ENCODE measurements at places on chromosomes 4 and X.
A peak's percentile ranks its signal among the peaks of the same experiment; 100 is the strongest.

- no peak for DNase-seq
Observed at GRCh38 chr4:163744861-163745260, 250.4 kb downstream of the TMA16 start.

GRCh38 chrX:148609515-148610327 is 109.3 kb downstream of the AFF2 start:
- no peak for DNase-seq

DNA sequence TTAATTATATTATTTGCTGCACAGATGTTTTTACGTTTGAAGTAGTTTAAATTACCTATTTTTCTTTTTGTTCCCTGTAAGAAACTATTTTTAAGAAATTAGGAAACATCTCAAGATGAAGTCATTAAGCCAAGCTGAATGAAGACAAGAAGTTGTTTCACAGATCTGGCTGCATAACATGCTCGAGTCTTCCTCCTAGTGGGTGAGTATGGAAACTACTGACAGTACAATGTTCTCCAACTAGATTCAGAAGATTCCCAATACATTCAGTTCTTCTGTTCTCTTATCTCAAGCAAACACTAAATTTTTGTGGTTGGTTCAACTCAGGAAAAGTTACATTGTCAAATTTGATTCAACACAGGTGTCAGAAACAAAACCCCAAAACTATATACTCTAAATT is 256.8 kb upstream of the VCX start:
- DNase-seq = no peak

DNA sequence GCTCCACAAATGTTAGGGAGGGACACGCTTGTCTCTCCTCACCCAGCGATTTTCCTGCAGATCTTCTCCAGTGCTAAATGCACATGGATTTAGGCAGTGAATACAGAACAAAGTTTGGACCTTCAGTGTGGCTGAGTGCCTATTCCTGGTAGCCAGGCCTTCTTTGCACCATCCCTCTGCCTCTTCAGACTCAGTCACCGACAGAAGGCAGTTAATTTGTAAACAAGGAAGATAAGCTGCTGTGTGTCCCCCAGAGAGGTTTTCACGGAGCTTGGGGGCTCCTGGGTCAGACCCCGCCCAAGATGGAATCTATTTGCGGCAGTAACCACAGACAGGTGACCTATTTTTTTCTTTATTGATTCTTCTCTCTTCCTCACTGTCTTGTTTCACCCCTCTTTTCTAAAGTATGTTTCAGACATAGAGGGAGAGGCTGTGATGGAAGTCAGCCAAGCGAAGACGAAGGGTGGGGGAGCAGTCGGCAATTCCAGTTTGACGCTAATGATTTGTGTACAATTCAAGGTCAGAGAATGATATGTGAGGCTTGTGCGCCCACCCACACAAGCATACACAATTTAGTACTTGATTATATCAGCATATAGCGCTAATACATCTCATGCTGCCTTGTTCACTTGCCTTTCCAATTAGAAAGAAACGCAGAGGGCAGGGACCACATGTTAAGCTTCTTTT is 200.8 kb downstream of the MGST2 start:
- no peak for DNase-seq

GRCh38 chr4:147094238-147094637 is 148.6 kb upstream of the TTC29 start:
- no peak for DNase-seq

DNA sequence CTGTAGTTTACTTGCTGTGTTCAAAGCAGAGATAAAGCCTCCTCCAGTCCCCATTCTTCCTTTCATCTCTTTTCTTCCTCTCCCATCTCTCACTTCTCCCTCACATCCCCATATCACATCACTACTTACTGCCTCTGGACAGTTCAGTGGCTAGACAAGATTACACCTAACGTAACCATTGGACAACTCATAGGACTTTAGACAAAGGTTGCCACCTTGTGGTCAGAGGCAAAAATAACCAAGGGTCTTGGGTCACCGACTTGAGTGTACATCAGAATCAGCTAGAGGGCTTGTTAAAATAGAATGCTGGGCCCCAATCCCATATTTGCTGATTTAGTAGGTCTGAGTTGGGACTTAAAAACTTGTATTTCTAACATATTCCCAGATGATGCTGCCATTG is 109.3 kb upstream of the DGKK start:
- DNase-seq = no peak

- peak; percentile 38 for DNase-seq
Observed at GRCh38 chr4:86594559-86595425, 677 bp downstream of the PTPN13 start.

- DNase-seq = no peak
Observed at GRCh38 chr4:145234091-145234706, 53.8 kb upstream of the OTUD4 start.

DNA sequence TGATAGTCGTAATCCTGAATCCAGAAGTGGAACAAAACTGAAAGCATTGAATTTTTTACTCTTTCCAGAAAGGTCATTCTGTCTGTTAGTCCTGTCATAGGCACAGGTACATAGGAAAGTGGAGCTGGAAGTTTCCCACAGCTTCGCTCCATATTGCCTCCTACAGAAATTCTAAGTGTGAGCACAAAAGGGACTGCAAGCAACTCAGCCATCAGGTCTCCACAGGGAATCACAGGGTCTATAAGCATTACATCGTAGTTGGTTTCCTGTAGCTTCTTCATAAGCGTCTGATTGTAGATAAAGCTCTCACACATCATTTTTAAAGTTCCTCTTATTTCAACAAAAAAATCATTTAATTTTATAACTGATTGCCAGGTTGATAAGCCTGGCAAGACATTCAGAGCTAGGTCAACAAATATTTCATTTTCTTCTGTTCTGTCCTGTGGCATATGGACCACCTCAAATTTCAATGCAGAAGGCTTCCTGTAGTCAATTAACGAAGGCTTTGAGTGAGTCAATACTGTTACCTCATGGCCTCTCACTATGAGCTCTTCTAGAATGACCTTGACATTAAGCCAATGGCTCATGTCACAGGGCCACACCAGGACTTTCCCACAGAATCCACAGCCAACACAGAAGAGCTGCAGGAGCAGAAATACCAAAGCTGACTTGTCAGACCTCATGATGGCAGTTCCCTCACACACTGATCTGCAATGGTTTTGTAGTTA is at the start of gene UGT2A3:
TSS of gene UGT2A3 (minus strand) at position 727 of the 728 bp plus-strand sequence. CDS start at position 683, 44 bp downstream.
- no peak for DNase-seq

- no peak for DNase-seq
Observed at GRCh38 chr4:15455290-15455689, 14.4 kb upstream of the CC2D2A start.

- no peak for DNase-seq
Observed at GRCh38 chr4:154516318-154517029, 24.9 kb upstream of the DCHS2 start.

DNA sequence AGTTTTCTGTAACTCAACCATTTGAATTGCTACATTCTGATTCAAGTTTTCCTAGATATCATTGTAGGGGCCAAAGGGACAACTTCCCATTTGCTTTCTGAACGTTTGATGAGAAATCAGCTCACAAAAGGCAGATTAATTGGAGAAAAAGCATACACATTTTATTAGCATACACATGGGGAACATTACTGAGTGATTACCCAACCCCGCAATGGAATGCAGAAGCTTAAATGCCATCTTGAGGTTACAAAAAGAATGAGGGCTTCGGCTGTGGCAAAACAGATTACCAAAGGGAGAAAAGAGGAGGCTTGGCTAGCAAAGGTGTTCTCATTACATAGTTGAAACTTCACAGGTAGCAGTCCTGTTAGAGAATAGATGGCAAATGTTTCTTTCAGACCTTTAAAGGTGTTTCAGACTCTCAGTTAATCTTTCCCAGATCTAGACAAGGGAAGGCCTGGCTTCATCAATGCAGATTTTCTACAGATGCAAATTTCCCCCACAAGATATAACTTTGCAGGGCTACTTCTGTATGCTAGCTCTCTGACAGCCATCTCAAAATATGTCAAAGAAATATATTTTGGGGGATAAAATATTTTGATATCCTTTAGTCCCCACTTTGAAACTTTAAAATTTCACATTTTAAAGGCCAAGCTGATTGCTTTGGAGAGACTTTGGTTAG is 26.5 kb upstream of the HERC6 start:
- DNase-seq = no peak

GRCh38 chr4:70715097-70715496 is 6.7 kb upstream of the RUFY3 start:
- DNase-seq = no peak

- no peak for DNase-seq
Observed at GRCh38 chrX:19040373-19040772, 56.5 kb upstream of the PHKA2 start.

GRCh38 chr4:140994015-140994414 is 139.3 kb downstream of the RNF150 start:
- no peak for DNase-seq

GRCh38 chrX:130741584-130741983 is 161.4 kb downstream of the ENOX2 start:
- no peak for DNase-seq

DNA sequence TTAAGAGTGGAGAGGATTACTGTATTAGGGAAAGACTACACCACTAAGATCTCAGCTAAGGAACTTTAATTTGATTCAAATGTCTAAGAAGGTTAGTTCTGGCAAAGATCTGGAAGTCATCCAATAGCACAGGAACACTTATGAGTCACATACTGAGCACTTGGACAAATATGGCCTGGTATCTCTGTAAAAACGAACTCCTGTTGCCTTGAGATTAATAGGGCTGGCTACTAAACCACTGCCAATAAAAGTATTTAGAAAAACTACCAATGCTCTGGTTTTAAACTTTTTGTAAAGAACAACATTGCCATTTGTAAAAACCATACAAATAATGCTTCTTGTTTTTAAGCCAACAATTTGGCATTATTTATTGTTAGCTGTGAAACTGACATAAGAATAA is 70.5 kb downstream of the SEC24D start:
- DNase-seq = no peak

DNA sequence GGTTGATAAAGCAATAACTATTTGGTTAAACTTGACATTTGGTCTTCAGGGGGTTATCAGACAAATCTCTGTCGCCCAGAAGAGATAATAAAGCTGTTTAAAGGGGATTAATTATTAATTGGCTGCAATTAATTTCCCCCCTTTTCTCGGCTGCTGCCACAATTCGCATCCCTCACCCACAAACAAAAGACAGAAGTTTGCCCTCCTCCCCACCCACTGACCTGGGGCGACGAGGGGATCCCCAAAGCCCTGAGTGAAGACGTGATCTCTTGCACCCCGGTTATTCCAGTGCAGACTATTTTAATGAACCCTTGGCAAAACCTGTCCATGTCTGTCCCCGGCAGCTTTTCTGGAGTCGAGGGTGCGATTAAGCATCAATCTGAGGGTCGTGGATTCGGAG is 55.7 kb upstream of the TMEM33 start:
- DNase-seq = no peak

- no peak for DNase-seq
Observed at GRCh38 chrX:84339507-84340364, 151.7 kb upstream of the RPS6KA6 start.

DNA sequence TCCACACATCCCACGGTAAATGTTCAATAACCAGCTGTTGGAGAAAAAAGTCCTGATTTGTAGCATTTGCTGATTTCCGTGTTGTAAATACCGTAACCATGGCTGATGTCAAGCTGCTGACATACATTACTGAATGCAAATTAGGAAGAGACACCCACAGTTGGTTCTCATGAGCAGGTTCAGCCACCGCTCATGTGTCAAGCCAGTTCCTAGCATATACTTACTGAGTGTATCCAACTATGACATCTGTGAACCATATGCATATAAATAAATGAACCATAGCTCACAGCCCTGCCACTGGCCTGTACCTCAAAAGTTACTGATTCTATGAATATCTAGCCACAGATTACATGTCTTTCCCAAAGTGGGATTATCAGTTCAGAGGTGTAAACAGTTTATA is 29.5 kb downstream of the FHDC1 start:
- DNase-seq = no peak

GRCh38 chr4:161254375-161254774 is 909.4 kb downstream of the FSTL5 start:
- no peak for DNase-seq

DNA sequence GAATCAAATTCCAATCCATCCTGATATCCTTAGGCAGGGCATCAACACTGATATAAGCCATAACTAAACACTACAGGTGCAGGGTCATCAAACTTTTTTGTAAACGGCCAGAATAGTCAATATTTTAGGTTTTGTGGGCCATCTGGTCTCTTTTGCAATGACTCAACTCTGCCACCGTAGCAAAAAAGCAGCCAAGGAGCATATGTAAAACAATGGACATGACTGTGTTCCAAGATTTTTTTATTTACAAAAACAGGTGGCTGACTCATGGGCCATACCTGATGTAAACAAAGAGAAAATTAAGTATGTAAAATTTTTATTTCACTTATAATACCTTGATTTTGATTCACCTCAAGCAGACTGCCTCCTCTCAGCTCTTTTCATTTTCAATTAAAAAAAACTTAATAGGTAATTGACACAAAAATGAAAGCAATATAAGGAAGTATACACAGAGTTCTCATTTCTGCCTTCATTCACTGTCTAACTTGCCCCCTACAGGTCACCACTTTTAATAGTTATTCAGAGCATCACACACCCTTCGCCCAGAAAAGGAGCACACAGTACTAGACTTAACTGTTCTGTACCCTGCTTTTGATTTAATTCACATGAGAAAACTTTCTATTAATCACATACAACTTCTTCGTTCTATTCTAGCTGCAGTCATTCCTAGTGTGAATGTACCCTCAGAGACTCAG is 35.3 kb upstream of the GPM6B start:
- DNase-seq = no peak

GRCh38 chrX:71292669-71293365 is 8.7 kb upstream of the ITGB1BP2 start:
- no peak for DNase-seq

DNA sequence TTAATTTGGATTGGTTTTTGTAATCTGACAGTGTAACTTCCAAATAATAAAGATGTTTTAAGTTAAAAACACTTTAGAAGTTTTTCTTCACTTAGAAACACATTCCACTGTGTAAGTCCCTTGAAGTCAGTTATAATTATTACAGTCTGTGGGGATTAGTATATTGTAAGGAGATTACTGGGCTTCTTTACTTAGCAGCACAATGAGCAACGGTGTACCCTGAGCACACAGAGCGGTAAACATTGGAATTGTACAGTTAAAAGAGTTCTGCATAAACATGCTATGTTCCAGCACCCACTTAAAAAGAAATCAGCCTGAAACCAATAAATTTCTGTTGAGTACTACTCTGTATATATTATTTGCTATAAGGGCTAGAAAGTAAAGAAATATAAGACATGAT is 44.3 kb downstream of the CCSER1 start:
- no peak for DNase-seq

GRCh38 chr4:120842031-120842430 is 80.5 kb downstream of the PRDM5 start:
- DNase-seq = no peak

DNA sequence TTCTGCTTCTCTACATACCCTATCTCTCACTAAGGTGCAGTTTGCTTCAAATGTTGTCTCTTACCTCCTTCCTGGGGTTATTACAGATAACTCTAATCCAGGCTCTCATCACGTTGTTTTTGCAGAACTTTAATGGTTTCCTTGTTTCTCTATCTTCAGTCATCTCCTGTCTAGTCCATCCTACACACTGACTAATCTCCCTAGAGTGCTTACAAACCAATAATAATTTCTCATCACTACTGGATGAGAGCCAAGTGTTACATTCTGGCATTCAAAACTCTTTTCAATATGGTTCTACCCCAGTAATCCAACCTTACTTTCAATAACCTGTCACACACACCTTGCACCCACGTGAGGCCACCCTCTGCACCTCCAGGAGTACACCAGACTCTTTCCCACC is 86.1 kb downstream of the SYNPO2 start:
- no peak for DNase-seq

GRCh38 chrX:41828826-41829225 is 94.5 kb downstream of the CASK start:
- no peak for DNase-seq
